ENCODE measurements at places on chromosomes 1 and 21.

GRCh38 chr1:31397360-31398095 is 15.5 kb upstream of the SERINC2 start:
- DNase-seq: no peak

DNA sequence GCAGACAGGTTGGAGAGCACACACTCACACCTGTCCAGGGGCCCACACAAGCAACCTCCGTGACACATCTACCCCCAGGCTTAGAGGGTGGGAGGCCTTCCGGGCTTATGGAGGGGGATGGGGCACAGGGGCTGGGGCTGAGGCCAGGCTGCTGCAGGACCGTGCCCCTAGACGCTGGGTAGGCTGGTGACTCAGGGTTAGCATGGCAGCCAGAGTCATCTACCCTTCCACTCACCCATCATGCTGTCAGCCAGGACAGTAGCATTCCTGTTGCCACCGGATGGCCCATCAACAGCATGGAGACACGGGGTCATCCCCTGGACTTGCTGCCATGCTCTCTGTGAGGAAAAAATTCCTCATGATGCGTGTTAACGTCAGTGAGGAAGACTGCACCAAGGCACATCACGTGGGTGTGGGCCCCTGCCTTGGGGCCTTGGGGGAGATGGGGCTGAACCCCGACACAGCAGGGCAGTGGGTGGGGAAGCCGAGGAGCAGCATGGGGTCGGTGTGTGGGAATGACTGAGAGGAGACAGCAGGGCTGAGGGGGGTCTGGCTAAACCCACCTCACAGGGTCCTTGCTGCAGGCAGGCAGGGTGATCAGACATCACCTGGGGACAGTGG is 52.8 kb downstream of the WNT9A start:
- DNase-seq: no peak

DNA sequence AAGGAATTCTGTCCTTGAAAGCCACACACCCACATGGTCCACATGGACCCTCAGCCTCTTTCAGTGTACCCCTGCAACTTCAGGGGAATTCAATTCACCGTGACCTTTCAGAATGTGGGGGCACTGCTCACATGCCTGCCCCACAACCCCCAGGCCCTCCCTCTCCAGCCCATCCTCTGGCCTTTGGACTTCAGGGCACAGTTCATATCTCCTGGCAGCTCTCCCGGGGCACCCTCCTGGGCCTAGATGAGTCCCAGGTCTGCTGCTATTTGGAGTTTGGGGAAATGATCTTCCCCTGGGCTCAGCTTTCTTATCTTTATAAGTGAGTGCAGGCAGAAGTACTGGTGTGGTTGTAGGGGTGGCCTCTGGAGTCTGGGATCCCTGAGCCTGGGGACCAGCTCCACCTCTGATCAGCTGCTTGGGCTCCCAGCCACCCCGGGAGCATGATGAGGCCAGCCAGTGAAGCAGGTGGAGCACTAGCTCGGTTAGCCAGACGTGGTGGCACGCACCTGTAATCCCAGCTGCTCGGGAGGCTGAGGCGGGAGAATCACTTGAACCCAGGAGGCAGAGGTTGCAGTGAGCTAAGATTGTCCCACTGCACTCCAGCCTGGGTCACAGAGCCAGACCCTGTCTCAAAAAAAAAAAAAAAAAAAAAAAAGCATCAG is 15.8 kb downstream of the C1orf167 start:
- no peak for DNase-seq

- DNase-seq: no peak
Observed at GRCh38 chr1:87915771-87916170, 587.1 kb downstream of the LMO4 start.

DNA sequence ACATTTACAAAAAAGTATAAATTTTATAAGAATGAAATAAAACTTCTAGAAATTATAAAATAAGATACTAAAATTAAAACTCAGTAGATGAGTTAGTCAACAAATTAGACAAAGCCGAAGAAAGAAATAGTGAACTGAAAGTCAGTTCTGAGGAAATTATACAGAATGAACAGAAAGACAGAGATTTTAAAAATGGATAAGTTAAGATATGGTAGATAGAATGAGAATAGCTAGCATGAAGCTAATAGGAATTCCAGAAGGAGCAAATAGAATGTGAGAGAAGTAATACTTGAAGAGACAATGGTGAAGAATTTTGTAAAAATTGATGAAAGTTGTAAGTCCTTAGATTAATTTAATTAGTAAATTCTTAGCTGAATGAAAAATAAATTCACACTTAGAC is 430.4 kb upstream of the RUNX1 start:
- no peak for DNase-seq

DNA sequence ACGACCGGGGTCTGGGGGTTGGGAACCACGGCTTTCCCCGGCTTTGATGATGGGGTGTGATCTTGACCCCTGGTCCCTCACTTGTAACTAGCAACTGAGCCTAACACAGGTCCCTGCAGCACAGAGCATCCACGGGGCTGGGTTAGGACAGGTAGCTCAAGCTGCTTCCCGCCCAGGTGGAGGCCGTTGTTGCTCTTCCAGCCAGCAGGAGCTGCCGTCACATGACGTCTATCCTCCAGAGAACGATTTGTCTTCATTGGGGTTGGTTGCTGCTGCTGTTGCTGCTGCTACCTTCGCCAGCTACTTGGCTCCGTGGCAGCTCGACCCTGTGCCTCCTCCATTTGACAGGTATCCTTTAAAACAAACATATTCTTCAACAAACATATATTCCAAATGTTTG is 74.3 kb upstream of the ADAR start:
- DNase-seq: no peak

DNA sequence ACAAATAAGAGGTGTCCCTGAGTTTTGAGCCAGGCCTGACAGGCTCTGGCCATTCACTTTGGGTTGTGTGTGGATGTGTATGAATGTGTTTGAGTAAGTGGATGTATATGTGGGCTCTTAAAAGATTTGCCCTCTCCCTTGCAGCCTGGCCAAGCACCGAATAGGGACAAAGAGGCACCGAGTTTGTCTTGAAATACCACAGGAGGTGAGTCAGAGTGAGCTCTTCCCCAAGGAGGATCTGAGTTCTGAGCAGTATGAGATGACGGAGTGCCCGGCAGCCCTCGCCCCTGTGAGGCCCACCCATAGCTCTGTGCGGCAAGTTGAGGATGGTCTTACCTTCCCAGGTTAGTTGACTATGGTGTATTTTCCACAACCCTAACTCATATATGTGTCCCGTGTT is 19.0 kb downstream of the KDM4A start:
- no peak for DNase-seq

- no peak for DNase-seq
Observed at GRCh38 chr21:45992301-45993209, 11.0 kb downstream of the COL6A1 start.

DNA sequence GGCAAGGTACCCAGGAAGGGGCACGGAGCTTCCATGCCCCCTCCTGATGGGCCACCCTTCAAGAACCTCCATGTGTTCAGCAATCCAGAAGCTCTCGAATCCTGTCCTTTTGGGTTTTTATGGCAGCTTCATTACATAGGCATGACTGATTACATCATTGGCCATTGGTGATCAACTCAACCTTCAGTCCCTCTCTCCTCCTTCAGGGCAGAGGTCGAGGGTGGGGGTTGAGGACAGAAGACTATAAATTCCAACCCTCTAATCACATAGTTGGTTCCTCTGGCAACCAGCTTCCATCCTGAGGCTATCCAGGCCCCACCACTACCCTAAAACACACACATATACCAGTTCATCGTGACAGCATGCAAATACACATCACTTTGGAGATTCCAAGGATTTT is 135.7 kb downstream of the ZNF281 start:
- DNase-seq: no peak

GRCh38 chr1:61284248-61284854 is 202.0 kb downstream of the NFIA start:
- DNase-seq: peak; percentile 33

GRCh38 chr1:93617670-93618499 is 63.8 kb downstream of the BCAR3 start:
- DNase-seq: no peak

- no peak for DNase-seq
Observed at GRCh38 chr1:42745851-42746250, 5.8 kb upstream of the CLDN19 start.

- DNase-seq: peak; percentile 42
Observed at GRCh38 chr1:215146240-215146975, 63.9 kb downstream of the KCNK2 start.

DNA sequence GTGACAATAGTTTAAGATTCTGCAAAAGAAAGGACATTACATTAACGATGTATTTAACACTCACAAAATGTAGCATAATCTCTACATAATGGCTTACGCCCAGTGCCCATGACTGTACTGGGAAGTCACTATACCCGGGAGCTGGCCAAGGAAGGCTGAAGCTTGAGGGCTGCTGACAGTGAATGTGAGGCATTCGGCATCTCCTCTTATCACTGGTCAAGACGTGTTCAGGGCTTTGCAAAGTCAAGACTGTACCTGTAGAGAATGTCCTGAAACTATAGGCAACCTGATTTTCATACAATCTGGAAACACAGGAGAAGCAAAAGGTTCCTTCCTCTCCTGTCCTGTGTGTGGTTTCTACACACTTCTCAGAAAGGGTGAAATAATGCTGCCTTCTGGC is 12.7 kb upstream of the IFNGR2 start:
- DNase-seq: no peak

GRCh38 chr1:56654126-56654923 is 9.2 kb downstream of the PRKAA2 start:
- peak; percentile 24 for DNase-seq

GRCh38 chr1:116690396-116690848 is 22.9 kb upstream of the IGSF3 start:
- no peak for DNase-seq

DNA sequence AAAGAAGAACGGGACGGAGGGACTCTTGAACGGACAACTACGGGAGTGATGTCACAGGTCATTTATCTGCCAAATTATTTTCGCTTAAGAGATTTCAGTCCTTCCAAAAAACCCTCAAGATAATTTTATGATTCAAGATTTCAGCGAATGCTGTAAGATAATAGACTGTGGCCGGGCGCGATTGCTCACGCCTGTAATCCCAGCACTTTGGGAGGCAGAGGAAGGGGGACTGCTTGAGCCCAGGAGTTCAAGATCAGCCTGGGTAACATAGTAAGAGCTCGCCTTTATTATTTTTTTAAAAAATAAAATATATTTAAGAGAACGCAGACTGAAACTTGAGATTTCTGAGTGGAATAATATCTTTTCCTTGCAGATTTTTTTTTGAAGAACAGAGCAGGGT is 609 bp downstream of the RWDD2B start:
- peak; percentile 16 for DNase-seq

DNA sequence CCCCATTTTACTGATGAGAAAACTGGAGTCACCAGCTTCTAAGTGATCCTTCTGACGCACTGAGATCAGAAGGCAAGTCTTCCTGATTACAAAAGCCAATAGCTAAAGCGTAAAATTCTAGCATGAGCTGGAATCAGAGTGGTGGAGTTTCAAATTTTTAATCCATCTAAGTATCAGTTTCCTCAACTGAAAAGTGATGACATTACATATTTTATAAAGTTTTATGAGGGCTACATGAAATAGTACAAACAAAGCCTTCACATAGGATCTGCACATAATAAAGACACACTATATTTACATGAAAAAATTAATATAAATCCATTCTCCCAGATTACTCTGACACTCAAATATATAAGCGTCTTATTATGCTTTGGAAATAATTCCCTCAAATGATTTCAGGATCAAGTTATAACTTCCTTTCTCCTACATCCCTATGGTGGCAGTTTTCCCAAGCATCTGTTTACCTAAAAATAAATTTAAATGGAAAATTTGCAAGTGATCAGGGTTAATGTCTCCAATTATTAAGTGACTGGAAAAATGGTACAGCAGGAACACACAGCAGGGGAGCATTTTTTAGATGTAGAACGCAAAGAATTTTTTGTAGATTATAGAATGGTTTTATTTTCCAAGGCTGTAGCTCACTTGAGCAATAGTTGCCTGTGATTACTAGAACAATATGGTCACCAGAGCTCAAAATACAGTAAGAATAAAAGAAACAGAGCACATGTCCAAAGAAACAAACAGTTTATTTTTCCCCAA is 490.4 kb upstream of the C1orf87 start:
- peak; percentile 60 for DNase-seq

DNA sequence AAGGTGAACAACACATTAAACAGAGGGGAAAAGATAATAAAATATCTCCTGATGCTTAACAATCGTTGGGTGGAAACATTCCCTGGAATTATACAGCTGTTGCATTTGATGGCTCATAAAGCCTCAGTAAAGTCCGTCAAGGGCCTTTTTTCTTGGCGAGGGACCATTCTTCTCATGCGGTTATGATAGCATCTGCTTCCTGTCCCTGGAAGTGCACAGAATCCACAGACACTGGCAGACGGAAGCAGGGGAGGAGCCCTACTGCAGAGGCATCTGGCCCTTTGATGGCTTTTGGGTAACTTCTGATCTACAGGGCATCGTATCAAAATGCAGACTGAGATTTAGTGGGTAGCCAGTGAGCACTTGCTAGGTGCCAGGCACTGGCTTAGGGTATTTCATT is 286.9 kb downstream of the KIF26B start:
- DNase-seq: peak; percentile 66

DNA sequence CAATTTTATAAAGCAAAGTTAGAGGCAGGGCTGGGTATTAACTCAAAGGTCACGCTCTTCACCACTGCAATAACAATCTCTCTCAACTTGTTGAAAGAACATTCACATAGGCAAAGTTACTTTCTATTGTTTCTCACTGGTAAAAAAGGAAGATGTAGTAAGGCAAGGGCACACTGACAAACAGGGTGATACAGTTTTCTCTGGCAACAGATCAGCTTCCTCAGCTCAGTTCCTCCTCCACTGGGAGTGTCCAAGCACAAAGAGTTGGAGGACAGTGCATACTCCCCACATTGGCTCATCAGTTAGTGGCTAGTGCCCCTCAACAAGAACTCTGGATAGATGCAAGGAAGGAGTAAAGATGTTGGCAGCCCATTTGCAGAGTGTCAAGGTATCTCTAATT is 3.7 kb downstream of the PLPPR4 start:
- no peak for DNase-seq

GRCh38 chr1:95232646-95233318 is 1.2 kb upstream of the RWDD3 start:
- DNase-seq: peak; percentile 56

DNA sequence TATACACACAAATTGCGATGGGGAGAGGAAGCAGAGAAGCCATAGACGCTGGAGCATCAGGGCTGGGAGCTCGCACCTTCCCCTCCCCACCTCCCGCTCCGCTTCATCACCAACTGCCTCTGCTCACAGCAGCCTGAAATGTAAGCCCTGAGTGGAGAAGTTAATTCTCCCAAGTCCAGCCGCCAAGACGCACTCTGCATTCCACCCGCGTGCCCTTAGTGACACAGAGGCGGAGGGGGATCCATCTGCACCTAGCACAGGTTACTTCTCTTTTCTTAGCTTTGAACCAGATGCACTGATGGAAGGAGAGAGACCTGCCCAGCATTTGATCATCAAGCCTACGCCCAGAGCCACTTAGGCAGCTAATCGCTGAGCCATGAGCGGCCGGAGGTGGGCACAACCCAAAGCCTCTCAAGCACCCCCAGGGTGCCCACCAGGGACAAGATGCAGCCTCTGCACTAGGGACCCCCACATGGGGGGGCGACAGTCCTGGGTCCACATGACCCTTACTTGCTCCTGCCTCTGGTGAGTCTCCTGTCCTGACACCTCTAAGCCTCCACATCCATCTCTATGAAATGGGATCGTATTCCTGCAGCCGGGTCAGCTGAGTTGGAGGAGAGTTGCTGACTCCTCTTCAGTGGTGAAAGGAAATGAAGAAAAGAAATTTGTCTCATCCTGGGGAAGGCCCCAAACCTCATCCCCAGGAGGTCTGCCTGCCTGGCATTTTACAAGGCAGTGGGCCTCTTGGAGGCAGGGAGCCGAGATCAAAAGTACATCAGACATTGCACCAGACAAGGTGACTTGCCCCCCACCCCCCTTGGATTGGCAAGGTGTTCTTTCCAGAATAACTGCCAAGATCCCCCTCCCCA is 316.2 kb downstream of the MATN1 start:
- no peak for DNase-seq

All from tongue (tissue), 3 donors.